ENCODE measurements at places on chromosomes 5 and 9. TPM values are rescaled to one million over a fixed set of nuclear protein-coding genes. Genes with fewer than 3 reads are reported as not detected.

- DNase-seq = no peak
Observed at GRCh38 chr5:86461169-86461956, 156.4 kb upstream of the COX7C start.

GRCh38 chr9:20838218-20838617 lies 154.2 kb downstream of the FOCAD start:
- DNase-seq = no peak

DNA sequence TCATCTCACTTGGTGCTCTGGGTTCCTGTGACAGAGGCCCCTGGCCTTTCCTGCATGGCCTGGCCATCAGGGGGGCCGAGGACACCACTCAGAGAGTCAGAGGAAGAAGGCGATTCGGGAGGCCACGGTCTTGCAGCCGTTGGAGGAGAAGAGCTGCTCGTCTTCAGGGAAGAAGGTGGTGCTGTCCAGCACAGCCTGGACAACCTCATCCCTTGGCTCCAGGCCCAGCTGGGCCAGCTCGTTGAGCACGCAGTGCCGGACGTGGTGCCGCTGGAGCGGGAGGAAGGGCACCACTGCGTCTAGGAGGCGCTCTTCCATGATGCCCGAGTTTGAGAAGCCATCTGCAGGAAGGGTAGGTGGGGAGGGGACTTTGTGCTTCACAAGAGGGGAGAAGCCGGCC lies 3.2 kb downstream of the TOR2A start:
- DNase-seq = no peak

- no peak for DNase-seq
Observed at GRCh38 chr9:121618504-121618903, 32.9 kb upstream of the DAB2IP start.

DNA sequence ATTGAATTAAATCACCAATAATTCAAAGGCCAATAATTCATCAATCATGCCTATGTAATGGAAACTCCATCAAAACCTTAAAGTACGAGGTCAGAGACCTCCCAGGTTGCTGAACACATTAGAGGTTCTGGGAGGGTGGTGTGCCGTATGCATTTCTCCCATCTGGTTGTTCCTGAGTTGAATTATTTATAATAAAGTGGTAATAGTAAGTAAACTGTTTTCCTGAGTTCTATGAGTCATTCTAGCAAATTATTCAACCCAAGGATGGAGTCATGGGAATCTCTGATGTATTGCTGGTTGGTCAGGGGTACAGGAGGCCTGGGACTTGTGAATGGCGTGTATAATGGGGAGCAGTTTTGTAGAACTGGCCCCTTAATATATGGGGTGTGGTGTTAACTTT lies 191.7 kb downstream of the CARTPT start:
- no peak for DNase-seq

The FCN2 gene
- not detected for total RNA-seq

The IL9 gene
- not detected for total RNA-seq
